NCI-H1694 treated with DMSO at 0.1 percent for 48 hours (cell line): ENCODE measurements at places on chromosomes 16 and 17.
A peak's percentile ranks its signal among the peaks of the same experiment; 100 is the strongest.

- no peak for DNase-seq
These were observed 70.5 kb downstream of the MPRIP start for GRCh38 chr17:17112628-17113200.

DNA sequence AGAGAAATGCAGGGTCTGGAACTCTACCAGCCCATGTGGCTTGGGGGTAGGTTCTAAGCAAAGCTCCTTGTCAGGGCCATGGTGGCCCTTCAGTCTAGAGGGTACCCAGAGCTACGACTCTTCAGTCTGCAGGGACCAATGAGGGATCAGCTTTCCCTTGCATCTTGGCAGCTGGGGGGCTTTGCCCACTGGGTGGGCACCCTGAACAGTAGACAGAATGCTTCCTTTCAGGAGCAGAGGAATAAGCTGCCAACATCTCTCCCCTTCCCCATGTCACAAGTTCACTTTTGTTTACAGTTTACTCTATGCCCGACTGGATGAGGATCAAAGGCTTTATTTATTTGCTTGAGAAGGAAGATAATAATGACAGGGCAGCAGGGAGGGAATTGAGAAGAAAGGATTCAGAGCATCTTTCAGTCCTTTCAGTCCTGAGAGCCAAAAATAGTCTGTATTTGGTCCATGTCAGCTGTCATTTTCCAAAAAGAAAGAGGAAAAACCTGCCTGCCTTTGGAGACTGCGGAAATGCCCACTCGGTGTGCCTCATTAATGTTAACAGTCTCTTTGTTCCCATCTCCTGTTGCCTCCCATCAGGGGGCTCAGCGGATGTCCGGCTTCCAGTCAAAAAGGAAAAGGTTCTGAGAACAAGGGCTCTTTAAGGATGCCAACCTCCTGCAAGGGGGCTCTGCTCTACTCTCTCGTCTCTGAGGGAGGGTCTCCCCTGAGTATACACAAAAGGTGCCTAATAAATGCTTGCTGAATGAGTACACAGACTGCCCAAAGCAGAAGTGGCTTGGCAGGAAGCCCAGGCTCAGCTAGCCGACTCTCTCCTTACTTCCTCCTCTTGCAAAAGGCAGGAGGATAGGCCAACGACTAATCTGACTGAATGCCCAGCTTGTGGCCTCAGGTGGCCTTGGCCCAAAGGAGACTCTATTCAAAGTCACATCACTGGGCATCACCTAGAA lies 17.1 kb downstream of the TRAF4 start:
- no peak for DNase-seq

- no peak for DNase-seq
These were observed 152.3 kb downstream of the PCTP start for GRCh38 chr17:55903028-55903690.

- DNase-seq: peak; percentile 39
These were observed at the start of gene MRPS34 for GRCh38 chr16:1772908-1773702. TSS of gene MRPS34 (minus strand) at chr16:1773134. CDS start at chr16:1773119, 15 bp downstream.

- DNase-seq: no peak
These were observed 45.4 kb upstream of the ARL4D start for GRCh38 chr17:43353393-43353792.

DNA sequence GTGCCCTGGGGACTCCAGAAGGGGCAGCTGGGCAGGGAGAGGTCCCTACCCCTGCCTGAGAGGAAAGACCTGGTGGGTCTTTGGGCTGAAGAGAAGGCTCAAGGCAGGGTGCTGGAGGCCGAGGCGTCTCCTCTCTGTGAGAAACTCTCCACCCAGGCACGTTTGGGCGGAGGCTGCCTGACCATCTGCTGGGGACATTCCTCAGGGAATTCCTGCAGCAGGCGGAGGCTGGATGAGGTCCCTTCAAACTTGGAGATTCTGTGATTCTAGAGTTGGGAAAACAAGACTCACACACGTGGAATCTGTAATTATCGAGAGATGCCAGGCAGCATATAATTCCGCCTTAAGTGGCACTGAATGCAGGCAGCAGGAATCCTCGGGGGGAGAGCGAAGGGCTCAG lies 21.1 kb upstream of the PHF12 start:
- no peak for DNase-seq

DNA sequence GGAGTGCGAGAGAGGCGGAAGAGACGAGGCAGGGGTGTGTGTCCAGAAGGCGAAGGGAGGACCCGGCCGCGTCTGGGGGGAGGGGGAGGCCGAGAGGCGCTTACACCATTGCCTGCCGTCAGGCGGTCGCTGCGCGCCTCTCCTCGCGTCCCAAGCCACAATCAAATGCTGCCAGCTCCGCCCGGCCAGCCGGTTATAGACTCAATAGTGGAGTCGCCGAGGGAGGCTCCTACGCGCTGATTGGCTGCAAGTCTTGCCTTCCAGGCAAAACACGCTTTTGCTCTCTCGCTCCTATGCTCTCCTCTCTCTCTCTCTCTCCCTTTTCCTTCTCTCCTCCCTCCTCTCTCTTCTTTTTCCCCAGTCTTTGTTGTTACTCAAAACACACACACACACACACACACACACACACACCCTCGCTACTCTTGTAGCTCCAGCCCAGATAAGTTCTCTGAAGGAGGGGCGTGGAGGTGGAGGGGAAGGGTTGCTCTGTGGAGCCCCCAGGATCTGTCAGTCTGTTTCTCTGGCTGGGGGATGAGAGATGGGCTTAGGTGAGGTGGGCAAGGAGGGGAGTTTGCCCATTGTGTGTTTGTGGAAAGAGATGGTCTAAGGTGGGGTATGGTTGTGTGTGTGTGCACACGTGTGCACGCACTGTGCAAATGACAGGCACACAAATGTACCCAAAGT lies at the start of gene DLX3:
Gene DLX3 (minus strand): TSS at position 170 of the 684 bp plus-strand sequence. CDS start 226 bp downstream, outside the sequence.
- peak; percentile 89 for DNase-seq

DNA sequence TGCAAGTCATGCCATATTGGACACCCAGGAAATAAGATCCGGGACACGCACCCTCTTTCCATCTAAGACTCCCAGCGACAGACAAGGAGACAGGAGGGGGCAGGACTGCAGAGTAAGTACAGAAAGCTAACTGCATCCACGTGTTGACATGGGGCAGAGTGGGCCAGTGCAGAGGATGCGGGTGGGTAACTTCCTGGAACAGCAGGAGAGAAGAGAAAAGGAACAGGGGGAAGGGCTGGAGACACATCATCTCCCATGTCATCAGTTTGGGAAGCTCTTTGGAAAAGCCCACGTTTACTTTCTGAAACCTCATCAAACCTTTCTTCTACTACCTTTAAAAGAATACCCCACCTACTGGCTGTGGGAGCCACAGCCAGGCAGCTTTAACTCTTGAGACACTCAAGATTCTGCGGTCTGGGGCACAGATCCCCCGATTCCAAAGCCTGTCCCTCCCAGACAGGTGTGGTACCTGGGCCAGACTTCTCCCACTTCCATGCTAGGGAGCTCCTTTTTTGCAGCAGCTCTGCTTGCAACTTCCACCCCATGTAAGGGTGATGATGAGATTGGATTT lies 273.5 kb upstream of the RPL38 start:
- DNase-seq: no peak
